Lung (tissue), 17 donors: ENCODE measurements at places on chromosomes 4 and X. TPM values are rescaled to one million over a fixed set of nuclear protein-coding genes. Genes with fewer than 3 reads are reported as not detected.

SLC26A1 gene
- polyA plus RNA-seq = 0.83 TPM

RNF150 gene
- 0.46 TPM for polyA plus RNA-seq

GAGE12E gene
- polyA plus RNA-seq = not detected

- DNase-seq = no peak
These were observed 8.5 kb downstream of the DLG3 start for GRCh38 chrX:70453024-70453618.

DNA sequence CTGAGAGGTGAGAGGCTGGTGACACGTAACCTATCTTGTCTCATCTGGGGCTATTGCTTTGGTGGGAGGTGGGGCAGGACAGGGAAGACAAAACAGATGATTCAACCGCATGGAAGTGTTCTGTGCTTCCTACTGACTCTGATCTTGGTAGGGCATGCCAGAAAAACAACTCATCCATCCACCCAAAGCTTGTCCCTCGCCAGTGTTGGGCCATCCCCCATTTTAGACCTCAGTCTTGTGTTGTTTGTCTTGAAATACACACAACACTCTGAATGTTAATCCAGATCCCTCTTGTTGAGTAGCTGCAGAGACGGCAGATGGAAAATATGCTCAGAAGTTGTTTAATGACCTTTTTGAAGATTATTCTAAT, 377 bp downstream of the CHRNA9 start:
- DNase-seq = no peak

C1QTNF7 gene
- polyA plus RNA-seq = 1.6 TPM

DNA sequence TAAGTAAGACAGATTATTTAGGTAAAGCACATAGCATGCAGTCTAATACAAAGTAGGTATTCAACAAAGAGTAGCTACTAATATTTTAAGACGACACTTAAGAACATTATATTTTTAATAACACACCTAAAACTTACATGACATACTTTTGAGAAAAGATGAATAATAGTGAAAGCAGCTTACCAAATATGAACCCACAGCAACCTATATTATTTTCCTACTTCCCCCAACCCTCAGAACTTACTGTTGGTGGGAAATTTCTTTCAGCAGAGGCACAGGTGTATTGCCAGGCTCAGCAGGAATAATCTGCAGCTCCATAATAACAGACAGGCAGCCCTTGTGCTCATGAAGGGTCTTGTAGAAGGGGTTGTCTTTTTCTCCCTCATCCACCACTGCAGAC, 498.9 kb downstream of the GLUD2 start:
- no peak for DNase-seq

FLNA gene
- 783 TPM for polyA plus RNA-seq

DNA sequence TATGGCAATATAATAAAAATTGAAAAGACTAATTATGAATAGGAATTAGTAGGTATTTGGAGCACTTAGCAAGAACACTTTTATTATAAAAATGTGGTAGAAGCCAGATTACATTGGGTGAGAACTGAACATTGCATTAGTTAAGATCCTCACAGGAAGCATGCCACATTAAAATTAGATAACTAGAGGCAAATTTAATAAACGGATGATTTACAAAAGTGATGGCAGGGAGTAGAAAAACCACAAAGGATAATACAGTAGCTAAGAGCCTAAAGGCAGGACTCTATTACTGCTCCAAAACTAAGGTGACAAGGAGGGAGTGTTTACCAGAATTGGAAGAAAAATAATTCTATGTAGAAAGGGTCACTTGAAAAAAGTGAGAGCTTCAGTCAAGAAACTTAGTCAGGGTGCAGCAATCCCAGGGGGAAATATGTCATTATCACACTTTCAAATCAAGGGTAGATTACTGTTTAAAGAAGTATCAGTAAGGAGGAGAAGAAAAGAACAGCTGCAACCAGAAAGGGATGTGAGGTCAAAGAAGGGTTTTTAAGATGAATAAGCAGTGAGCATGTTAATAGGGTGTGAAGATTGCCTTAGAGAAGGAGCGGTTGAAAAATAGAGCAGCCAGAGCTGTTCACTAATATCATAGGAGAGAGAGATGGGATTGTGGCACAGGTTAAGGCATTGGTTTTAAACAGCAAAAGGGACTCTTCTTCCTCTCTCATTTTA, 84.6 kb downstream of the NDST4 start:
- DNase-seq = peak; percentile 29

MXD4 gene
- 34.4 TPM for polyA plus RNA-seq

- peak; percentile 74 for DNase-seq
These were observed 34.3 kb downstream of the NALF2 start for GRCh38 chrX:69538321-69538876.

DNA sequence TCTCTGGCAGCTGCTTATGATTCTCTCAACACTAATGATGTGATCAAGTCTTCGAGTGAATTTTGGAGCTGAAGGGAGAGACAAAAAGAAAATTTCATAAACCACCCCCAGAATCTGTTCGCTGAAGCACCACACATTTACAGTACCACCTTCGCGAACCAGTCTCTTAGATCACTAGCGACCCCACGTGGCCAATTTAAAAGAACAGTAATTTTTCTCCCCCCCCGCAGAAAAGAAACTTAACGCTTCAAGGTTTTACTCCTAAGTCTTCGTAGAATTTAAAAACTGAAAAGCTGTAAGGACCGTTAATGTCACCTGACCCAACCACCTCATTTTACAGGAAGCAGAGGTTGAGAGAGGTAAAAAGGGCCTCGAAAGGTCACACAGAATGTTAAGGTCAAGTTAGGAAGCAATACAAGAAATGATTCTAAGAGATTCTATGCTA, 187.5 kb downstream of the QDPR start:
- peak; percentile 76 for DNase-seq

DNA sequence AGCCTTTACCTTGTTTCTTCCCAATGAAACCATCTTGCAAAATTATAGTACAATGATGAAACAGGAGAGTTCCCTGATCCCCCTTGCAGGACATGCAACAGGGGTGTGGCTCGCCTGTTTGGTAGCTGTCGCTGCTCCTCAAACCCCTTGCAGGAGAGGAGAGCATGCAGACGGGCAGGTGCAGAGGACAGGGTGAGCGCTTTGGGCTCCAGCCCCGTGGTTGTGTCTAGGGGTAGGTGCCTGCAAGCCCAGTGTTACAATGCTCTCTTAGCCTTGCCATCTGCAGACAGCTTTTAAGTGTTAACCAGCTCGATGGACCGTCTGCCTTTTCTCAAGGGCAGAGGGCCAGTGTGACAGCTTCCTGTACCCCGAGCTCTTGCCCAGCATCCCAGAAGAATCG, 102.0 kb downstream of the TAB3 start:
- DNase-seq = no peak

DNA sequence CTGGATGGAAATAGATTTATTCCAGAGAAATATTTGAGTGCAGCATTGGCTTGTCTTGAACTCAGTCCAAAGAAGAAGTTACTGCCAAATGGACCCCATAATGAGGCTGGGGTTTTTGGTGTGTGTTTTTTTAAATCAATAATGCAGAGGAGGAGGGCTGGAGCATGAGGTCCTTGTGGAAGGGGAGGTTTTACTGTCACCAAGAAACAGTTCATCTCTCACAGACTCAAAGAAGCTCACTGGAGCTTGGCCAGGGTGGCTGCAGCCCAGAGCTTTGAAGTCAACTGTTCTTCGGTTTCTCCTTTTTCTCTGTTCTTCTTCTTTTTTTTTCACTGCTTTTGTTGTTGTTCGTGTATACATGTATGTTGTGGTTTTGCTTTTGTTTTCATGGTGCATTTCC, 377.7 kb downstream of the FBXW7 start:
- peak; percentile 44 for DNase-seq

DNA sequence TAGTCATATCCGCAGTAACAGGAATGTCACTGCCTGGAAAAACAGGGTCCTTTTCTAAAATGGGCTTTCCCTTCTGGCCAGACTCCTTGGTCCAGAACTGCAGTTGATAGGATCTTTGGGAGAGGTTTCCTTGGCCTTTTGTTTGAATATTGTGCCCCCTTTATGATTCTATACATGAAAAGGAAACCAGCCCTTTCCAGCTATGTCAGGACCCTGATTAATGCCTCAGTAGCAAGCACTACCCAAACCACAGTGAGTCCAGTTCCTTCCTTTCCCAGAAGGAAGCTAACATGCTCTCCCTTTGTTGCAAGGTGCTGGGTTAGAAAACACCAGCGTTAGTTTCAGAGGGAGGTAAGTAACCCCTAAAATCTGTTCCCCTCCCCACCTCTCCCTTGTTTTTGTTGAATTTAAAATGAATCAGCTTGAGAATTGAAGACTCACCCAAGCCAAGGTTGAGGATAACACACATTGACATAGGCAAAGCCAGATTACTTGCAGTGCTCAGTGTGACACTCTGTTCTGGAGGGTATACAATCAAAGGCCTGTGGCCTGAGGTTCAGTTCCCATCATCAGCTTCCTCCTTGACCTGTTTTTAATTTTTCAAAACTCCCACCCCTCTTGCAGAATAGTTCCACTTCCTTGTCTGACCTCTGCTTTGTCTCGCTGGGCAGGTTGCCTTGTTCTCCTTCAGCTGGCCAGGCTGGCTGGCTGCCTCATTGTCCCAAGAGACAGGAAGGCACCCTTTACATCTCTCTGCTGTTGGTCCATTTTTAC, 87.6 kb upstream of the PLAC1 start:
- DNase-seq = no peak

KDM6A gene
- 7.6 TPM for polyA plus RNA-seq

DNA sequence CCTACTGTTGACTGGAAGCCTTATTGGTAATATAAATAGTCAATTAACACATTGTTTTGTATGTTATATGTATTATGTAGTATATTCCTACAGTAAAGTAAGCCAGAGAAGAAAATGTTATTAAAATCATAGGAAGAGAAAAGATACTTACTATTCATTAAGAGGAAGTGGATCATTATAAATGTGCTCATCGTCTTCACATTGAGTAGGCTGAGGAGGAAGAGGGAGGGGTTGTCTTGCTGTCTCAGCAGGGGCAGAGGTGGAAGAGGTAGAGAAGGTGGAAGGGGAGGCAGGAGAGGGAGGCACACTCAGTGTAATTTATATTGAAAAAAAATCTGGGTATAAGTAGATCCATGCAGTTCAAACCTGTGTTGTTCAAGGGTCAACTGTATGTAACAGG, 10.6 kb downstream of the CDKL5 start:
- no peak for DNase-seq

- no peak for DNase-seq
These were observed 570.8 kb upstream of the CPEB2 start for GRCh38 chr4:14431155-14432134.

MSMO1 gene
- polyA plus RNA-seq = 186 TPM

GRCh38 chrX:21658746-21659145, 616 bp upstream of the KLHL34 start:
- no peak for DNase-seq

DNA sequence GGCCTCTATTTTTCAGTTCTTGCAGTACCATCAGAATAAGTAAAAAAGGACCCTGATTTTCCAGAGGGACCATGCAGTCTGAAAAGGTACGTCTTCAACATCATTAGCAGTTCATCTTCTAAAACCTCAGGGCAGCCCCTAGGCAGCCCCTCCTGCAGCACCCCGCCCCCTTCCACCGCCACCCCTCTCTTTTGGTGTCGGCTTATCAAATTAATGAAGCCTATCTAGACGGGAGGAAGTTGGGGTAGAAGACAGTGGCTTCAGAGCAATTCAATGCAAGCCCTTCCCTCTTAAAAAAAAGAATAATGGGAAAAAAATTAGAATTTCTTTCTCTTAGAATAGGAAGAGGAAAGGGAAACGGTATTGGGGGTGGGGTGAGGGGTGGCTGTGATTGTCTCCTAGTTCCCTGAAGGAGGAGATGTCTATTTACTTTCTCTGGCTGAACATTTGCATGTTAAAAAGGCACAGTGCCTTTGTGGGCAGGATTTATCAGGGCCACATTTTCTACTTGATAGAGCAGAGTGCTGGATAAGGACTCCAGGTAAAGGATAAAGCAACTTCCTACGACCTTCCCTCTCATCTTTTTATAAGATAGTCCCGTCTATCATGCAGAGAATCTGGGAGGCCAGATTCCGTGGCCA, 159.4 kb downstream of the MGST2 start:
- DNase-seq = no peak

DNA sequence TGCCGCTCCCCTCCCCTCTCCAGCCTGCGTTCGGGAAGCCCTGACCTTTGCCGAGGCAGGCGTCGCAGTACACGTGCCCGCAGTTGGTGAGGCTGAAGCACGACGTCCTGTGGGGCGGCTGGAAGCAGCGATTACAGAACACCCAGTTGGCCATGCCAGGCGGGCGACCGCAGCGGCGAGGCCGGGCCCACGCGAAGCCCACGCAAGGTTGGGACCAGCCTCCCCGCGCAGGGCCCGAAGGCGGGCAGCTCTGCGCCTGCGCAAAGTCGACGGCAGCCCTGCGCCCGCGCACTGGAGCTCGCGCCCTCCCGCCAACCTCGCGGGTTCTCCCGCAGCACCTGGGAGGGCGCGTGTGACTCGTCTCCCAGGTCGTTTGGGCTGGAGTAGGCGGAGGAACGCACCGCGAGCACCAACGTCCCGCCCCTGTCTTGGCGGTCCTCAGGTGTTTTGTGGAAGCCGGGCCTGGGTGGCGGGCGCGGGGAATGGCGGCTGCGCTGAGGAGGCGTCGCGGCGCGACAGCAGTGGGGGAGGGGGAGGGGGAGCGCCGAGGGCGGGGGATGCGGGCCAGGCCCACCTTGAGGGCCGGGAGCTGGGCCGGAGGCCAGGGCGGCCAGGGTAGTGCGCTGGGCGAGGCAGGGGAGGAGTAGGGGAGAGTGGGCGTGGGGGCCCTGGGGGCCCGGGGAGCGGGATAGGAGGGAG, at the start of gene RNF212:
TSS of gene RNF212 (minus strand) at position 254 of the 699 bp plus-strand sequence. CDS start at position 154, 100 bp downstream.
- peak; percentile 7 for DNase-seq

HDX gene
- polyA plus RNA-seq = 1.1 TPM

- DNase-seq = no peak
These were observed 57.9 kb upstream of the TMPRSS11A start for GRCh38 chr4:68021185-68021584.

NOX1 gene
- polyA plus RNA-seq = 0.11 TPM

SMIM31 gene
- polyA plus RNA-seq = 2.3 TPM

ALAS2 gene
- 0.19 TPM for polyA plus RNA-seq

GRCh38 chrX:37646254-37646653, 39.3 kb upstream of the XK start:
- DNase-seq = no peak

DNA sequence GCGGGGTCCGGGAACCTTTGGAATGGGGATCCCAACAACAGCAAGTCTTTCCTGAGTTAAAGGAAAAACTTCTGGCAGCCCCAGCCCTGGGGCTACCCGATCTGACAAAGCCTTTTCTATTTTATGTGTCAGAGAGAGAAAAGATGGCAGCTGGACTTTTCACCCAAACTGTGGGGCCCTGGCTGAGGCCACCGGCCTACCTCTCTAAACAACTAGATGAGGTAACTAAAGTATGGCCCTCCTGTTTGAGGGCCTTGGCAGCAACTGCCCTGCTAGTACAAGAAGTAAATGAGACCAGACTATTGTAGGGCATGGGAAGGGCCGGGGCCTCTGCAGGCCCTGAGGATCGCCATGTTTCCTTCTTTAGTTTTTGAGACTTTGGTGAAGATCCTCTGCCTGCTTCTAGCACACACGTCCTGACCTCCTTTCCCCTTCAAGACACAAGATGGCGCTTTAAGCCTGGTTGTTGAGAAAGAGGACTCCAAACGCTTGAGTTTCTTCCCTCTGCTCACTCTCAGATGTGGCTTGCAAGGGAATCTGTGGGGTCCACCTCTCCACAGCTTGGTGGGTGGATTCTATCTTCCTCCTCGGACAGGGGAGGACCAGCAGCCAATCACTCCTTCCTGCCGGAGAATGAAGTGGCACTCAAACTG, 18.5 kb upstream of the DRD5 start:
- DNase-seq = peak; percentile 87

PGAM4 gene
- 0.08 TPM for polyA plus RNA-seq
